Activated CD4-positive, alpha-beta T cell treated with anti-CD3 and anti-CD28 coated beads, Interleukin-2, amount 10 ng/mL, durations not matched to agents 24 days and 14 days (primary cell): ENCODE measurements at places on chromosomes 3 and 15.

- no peak for DNase-seq
Observed at GRCh38 chr3:110133971-110134370, 796.6 kb upstream of the DPPA4 start.

DNA sequence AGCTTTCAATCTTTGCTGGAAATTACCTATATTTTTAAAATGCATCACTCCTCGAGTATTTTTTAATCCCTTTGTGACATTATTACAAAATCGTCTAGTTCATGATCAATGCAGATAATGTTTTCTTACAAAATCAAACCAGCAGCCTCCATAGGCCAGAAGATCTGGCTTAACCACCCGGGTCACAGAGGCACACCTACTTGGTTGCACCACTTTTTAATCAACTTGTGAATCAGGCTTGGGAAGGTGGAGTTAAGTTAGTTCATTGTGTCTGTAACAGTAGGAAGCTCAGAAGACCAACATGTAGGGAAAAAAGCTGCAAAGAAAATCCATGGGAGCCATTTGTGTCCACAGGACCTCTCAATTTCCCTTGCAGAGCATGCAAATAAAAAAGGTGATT is 148.0 kb downstream of the TP63 start:
- no peak for DNase-seq

GRCh38 chr3:87219611-87220010 is 7.5 kb upstream of the CHMP2B start:
- no peak for DNase-seq

DNA sequence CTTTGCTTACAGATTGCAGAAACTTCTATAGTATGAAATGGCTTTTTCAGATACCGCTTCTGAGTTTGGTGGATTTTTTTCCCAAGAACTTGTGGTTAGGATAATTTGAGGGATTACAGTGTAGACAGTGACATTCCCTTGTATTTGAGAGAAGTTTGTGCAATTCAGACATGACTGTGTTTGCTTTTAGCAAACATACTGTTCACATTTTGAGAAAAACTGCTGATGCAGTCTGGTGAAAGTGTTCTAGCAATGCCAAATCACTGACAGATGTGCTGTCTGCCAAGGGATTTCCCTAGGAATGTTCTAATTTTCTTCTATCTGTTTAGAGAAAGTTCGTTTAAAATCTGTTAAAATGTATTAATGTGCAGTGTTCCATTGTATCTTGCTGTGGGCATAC is 652.6 kb downstream of the FHIT start:
- no peak for DNase-seq

- DNase-seq, result no peak
Observed at GRCh38 chr15:33720952-33721351, 247.3 kb upstream of the CHRM5 start.

DNA sequence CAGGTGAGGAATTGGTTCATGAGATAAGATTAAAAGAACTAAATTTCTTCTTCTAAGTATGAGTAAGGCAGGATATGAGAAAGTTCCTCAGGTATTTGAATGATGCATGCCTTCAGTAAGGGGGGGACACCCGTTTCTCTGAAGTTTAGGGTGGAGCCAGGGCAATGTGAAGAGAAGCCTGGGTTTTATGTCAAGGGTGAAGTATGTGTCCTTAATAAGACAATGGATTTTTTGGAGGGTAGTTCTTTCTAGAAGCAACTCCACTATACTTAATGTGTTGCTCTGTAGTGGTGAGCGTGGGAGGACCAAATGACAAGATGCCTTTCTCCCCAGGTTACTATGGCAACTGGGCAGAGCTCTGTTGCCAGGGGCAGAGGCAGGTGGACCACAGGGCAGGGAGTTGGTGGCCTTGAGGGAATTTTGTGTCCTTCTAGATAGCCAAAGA is 44.0 kb downstream of the PHLDB2 start:
- DNase-seq, result no peak

GRCh38 chr3:129476586-129476985 is 36.6 kb downstream of the IFT122 start:
- no peak for DNase-seq

DNA sequence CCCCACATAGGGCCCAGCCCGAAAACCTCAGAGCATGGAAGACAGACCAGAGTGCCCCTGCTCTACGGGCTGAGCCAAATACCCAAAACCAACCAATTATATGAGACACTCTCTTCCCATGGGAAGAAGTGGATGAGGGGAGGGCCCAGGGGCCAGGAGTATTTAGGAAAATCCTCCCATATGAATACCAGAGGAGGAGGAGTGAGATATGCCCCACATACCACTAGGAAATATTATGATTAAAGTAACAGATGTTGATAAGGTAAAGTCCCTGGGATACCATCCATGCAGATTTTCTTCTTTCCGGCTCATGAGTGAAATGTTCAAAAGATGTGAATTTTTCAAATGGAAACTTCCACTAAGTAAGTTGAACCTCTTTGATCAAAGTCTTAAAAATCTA is 50.4 kb downstream of the MESD start:
- no peak for DNase-seq
